ENCODE measurements at places on chromosomes 1 and 21.

DNA sequence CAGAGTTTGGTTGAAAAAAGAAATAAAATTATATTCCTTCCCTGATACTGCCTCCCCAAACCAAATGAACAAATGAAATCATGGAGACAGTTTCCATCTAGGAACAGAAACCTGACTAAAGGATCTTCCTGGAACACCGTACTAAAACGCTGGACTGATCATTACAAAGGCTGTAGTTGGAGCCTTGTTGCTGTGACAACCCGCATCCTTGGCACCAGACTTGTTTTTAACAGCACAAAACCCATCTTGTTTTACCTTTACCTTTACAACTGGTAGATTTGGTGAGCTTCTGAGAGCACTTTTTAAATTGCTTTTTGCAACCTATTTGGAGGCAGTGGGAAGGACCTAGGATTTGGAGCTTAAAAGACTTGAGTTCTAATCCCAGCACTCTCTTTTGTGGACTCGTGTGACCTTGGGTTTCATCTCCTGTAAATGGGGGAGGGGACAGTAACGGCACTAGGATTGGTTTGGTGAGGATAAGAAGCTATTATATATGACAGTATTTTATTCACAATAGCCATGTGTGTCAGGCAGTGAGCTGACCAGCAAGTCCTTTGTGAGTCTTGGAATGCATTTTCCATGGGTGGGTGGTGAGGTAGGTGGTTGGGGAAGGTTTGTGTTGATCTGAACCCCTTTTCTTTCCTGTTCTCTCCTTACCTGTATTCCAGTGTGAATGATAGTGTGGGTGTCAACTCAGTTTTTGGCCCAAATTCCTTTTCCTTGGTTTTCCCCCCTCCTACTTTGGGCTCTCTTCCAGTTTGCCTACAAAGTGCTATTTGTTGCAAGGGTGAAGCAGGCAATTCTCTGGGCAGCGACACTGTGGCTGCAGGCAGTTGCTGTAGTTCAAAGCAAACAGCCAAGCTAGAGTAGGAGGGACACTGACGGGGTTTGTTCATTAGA is 12.6 kb downstream of the LRRC8D start:
- DNase-seq = no peak

DNA sequence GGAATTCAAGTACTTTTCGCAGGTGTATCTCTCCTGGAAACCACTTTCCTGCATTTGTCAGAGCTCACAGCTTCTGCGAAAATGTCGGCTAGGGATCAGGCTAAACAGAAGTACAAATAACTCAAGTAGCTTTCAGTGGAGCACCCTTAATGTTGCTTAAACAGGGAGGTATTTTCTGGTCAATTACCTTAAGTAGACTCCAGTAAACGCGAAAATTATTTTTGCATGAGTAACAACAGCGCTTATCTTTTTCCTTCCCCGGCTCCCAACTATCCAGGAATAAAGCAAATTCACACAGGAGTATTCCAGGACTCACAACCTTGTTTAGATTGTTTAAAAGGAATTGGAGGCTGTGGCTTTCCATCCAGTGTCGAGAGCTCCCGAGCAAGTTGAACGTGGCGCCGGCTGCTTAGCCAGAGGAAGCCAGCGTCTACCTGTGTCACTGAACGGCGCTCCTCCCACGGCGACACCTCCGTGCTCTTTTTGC is 7.3 kb upstream of the SIM2 start:
- DNase-seq = no peak

GRCh38 chr1:48876330-48876785 is 99.7 kb upstream of the BEND5 start:
- no peak for DNase-seq

DNA sequence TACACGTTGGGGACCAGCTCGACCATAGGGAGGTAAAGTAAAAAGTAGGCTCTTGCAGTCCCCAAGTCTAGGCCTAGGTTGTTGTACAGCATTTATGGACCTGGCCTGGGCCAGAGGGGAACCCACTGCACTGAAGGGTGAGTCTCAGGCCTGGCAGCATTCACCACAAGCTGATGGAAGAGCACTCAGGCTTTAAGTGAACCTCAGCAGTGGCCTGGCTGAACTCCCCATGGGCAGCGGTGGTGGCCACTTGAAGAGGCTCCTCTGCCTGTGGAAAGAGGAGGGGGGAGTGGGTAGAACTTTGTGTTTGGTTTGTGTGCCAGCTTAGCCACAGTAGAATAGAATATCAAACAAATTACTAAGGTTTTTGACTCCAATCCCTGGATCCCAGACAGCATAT is 176.2 kb upstream of the PRMT6 start:
- no peak for DNase-seq

DNA sequence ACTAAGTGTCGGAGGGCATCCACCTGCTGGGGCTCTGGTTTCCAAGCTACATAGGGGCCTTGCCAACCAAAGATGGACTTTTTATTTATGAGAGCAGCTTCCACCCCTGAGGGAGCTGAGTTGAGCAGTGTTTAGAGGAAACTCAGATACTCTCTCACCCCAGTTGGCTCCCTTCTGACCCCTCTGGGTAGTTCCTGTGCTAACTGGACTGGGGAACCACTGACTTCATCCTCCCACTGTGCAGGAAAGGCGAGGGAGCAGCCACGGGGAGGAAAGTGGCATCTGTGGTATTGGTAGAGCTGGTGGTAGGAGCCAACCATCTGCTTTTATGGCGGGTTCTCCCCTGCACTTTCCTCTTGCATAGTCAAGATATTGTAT is 70.4 kb downstream of the MPZL1 start:
- no peak for DNase-seq

DNA sequence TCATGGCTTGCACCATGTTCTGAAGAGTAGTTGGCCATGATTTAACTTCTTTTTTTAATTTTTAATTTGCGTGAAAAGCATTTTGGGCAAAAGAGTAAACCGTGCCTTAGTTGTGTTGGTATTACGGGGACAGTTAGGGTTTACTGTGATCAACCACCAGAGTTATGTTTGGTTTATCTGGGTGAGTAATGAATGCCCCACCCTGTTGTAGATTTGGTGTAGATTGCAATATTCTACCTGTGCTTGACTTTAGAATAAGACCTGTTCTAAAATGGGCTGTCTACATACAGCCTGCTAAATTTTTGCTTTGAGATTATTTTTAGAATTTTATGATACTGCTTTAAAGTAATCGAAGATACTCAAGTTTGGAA is 1.4 kb downstream of the USP25 start:
- DNase-seq = no peak

DNA sequence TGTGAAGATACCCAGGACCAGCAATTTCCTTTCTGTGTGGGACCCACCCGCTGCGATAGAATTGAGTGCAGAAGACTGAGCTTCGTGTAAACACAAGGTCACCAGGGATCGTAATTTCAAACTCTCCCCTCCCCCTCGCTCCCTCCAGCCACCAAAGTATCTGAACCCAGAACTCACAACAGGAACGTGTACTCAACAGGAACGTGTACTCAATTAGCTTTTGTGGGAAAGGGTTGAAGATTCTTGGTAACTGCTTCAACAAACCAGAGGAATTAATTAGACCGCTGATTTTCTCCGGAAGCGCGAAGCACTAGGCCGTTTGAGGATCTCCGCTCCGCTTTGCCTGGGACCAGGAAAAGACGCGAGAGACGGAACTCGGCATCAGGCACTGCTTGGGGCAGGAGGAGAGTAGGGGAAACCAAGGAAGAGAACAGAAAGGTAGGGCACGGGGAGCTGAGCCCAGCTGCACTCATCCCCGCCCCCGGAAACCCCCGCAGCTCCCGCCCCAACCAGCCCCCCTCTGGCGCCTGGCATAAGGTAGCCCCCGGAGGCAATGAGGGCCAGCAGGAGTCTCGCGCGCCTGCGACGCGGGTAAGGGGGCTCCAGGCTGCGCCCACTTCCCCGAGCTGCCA is 453 bp downstream of the DRAM2 start:
- peak; percentile 12 for DNase-seq

DNA sequence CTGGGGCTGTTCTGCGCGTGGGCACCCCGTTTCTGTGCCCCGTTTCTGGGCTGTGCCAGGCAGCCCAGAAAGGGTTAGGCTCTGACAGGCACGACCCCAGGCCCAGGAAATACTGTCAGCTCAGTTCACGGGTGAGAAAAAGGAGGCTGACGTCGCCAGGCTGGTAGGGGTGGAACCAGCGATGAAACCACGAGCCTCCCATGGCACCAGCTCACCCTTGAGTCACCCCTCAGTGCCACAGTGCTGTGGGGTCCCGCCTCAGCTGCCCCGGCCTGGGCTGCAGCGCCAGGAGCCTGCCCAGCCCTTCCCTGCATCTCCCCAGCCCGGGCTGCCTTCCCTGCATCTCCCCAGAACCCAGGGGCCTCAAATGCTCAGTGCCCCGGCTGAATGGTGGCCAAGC is 11.5 kb downstream of the MEGF6 start:
- no peak for DNase-seq

- no peak for DNase-seq
Observed at GRCh38 chr21:17667256-17667655, 54.6 kb upstream of the BTG3 start.

GRCh38 chr1:101124405-101124804 is 98.8 kb upstream of the DPH5 start:
- DNase-seq = no peak

DNA sequence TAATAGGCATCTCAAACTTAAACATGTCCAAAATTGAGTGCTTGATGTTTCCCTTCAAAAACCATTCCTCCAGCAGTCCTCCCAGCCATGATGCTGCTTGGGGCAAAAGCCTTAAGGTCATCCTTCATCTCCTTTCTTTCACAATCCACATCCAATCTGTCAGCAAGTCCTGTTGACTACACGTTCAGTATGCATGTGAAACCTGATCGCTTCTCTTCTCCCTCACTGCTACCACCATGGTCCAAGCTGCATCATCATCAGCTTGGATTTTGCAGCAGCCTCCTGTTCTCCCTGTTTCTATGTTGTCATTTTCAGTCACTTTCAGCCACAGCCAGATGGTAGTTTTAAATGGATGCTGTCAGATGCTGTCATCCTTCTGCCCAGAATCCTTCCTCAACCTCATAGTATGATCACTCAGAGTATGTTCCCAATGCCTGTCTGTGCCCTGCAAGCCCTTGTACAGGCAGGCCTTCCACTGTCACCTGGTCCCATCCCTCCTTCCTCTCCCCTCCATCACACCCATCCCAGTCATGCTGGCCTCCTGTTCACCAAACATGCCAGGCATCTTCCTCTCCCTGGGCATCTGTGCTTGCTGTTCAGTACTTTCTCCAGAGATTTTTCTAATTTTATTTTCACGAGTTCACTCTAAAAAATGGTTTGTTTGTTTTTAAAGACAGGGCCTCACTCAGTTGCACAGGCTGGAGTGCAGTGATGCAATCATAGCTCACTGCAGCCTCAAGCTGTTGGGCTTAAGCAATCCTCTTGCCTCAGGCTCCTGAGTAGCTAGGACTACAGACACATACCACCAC is 66.0 kb downstream of the SYDE2 start:
- DNase-seq = no peak

DNA sequence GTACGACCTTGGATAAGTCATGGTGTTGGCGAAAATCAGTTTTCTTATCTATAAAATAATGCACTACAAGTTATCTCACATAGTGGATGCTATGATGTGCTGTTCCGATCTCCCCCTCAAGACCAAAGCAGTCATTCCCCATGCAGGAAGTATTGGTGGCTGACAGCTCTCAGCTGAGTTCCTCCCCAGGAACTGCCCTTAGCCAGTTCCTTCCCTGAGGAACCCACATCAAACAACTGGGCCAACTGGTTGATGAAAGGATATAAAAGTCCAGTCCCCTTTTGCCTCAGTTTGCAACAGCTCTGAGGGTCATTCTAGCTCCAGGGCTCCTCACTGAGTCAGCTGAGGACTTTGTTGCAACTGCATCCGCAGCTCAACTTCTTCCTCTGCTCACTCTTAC is 16.1 kb upstream of the SLAMF1 start:
- no peak for DNase-seq

DNA sequence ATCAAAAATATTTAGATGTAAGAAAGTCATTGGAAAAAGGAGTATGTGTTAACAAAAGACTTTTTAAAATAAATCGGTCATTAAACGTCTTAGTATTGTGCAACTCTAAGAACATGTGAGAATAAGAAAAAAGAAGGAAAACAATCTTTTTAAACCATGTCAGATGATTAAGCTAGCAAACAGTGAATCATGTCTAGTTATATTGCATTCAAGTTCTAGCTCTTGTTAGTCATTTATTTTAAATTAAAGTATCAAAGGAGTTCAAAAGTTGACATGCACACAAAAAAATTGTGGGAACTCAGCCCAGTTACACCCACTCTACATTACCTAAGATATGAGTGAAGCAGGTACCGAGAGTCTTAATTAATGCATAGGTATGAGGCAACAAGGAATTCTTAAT is 9.8 kb downstream of the FRRS1 start:
- DNase-seq = no peak

DNA sequence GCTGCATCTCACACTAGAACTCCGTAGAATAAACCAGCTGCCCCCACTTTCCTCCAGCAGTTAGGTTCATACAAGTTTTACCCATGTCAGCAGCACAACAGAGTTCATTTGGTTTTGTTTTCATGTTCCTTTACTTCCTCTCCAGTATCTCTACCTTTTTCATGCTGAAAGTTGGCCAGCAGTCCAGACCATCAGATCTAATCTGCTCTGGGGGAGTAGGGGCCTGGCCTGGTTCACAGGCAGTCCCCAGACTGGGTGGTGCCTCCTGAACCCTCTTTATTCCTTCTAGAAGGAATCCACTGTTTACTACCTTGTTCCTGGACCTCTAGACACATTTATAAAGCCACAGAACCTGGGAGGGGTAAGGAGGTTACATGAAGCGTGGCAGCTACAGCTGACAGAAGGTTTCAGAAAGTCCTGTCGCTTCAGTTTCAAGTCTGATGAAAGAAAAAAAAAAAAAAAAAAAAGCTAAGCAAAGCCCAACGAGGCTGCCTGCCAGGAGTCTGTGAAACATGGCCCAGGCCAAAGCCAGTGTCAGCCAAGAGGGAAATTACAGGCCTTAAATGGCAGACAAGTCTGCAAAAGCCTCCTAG is 184.6 kb upstream of the JUN start:
- DNase-seq = no peak
